ENCODE measurements at places on chromosomes 2 and 18.

GRCh38 chr2:207051385-207051965, 112.2 kb downstream of the CPO start:
- DNase-seq: no peak

GRCh38 chr2:65397122-65397521, 35.3 kb downstream of the SPRED2 start:
- no peak for DNase-seq

DNA sequence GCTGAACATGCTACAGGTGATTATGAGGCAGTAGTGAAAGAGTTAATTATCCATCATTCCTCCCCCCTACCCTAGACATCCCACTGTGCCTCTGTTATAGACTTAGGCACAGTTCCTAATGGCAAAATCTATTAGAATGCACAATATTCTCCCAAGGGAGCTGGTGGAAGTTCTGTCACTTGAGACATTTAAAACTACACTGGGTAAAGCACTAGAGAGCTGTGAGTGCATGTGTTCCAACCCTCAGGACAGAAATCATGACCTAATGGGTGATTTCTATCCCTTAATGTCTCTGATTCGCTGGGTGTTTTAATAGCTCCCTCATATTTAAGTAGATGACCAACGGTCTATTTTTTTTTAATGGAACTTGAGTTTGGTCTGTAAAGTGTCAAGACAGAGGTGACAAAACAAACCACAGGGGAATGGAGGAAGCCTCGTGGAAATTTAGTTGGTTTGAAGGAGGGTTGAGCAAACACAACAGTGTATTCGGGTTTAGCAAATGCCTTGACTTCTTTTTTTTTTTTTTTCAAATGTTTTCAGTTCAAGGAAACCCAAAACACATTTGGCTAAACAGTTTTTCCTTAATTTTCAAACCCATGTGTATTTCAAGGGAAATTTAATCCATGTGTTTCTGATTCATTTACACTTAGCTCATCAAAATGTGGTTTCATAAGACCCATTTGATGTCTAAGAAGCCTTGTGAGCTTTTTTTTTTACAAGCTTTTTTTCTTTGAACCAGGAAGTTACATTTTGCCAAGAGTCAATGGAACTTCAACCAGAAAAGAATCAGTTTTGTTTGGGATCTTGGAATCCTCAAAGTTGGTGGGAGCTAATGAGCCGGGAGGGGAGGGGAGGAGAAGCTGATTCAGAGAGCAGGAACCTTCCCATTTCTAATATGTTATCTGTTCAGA, 665.1 kb upstream of the ZEB2 start:
- no peak for DNase-seq

GRCh38 chr2:132691556-132691955, 21.6 kb upstream of the LYPD1 start:
- DNase-seq: no peak

DNA sequence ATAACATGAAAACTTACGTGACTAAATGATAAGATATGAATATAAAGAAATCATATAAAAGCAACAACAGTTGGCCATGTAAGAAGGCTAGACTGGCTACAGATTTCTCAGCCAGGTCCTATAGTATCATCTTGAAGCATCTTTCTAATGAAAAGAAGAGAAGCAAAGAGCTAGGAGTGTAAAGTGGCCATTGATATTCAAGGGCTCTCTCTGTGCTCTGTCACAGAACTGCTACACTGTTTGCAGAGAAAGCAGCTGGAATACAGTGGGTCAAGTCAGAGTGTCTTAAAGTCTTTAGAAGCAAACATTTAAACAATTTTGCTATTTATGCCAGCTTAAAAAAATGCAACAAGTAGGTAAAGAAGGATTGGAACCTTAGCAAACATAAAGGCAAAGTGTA, 118.8 kb downstream of the SCN9A start:
- no peak for DNase-seq

DNA sequence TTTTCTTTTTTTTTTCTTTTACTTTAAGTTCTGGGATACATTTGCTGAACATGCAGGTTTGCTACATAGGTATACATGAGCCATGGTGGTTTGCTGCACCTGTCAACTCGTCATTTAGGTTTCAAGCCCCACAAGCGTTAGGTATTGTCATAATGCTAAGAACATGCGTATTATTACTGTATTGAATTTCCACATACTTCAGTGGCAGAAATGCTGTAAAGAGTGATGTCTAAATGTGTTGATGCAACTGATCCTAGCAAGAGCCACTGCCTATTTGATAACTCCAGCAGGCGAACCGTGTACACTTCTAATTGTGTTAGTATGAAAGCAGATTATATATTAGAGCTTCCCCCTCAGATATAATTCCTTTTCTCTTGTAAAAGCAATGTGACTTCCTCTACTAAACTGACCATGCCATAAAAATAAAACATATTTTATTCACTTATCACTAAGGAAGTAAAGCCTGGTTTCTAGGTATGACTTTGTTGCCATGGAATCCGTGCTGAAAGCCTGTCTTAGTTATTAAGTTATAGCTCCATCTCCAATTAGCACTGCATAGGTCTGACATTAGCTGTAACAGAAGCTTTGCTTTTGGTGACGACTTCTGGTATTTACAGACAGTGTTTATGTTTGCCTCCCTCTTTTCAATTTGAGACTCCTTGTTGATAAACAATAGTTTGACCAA, 280.0 kb downstream of the GALR1 start:
- no peak for DNase-seq

DNA sequence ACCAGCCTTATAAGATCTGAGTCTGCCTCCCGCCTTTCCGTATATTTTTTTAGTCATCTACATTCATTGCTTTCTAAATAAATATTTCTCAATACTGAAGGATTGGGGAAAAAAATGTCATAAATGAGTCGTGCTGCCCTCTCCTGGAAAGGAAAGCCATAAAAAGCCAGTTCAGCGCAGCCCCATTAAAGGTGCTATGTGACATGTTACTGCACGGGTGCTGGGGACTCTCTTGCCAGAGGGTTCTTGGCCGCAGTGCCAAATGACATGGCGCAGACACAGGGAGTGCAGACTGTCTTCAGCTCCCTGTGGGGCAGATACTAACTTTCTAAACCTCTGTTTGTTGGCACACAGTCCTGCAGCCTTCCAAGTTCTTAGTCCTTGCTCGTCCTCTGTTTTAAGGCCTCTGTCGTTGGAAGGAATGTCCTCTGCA, 53.7 kb upstream of the MAP3K20 start:
- no peak for DNase-seq

- DNase-seq: no peak
Observed at GRCh38 chr2:14902953-14903352, 270.4 kb downstream of the LRATD1 start.

DNA sequence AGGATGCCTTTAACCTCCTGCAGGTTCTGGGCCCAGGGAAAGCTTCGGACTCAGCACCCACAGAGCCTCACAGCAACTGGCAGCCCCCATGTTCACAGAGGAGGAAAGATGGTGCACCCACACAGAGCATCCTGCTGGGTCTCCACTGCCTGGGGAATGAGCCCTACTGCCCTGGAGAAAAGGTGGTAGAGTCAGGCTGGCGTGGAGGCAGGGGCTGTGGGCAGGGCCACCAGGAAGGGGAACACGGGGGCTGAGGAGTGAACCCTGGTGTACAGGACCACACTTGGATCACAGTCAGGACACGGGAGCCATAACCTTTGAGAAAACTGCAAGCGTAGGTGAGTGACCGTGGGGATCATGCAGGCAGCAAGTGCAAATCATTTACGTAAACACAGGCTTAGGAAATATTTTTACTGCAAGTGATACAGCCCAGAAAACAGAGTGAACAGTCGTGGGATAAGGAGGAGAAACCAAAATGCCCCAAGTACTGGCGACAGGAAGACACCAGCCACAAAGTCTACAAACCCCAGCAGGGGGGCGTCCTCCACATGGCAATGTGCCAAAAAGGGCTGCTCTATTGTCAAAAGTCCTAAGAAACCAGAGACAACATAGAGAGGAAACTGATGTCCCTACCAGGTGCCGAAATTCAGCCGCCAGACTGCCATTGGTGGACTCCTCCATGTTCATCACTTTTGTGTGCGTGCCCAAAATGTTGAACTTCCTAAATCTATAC, 27.6 kb downstream of the STAT1 start:
- DNase-seq: no peak

DNA sequence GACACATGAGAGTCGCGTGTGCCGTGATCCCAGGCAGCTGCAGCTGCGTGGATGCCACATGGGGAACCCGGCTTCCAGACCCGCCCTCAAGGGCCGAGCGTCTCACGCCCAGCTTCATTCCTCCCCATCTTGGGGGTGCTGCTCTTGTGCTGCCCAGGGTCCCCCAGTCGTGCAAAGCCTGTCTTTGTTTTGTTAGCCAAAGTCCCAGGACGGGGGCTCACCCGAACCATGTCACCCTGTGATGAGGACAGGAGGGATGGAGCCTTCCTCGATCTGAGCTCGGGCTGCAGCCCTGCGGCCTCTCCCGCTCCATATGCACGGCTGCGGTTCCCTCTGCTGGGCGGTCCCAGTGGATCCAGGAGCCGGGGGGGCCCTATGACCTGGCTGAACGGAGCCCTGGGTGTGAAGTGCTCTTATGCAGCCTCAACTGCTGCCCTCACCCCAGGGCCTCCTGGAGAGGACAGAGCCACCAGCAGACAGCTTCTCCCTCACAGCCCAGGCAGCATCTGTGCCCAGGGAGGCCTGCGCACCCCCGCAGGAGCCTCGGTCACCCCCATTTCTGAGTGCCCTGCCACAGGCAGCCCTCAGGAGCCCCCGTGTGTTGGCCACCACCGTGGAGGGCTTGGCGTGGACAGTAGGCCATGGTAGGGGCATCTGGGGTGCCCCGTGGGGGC, 99.0 kb upstream of the CTDP1 start:
- DNase-seq: no peak

- no peak for DNase-seq
Observed at GRCh38 chr2:187544371-187545080, 9.7 kb downstream of the TFPI start.

GRCh38 chr2:105325389-105325963, 4.1 kb downstream of the TGFBRAP1 start:
- no peak for DNase-seq

GRCh38 chr18:11943551-11943950, 35.4 kb upstream of the MPPE1 start:
- DNase-seq: no peak

GRCh38 chr18:40407909-40408308, 1547.1 kb upstream of the PIK3C3 start:
- no peak for DNase-seq

- no peak for DNase-seq
Observed at GRCh38 chr2:224308272-224308911, 93.5 kb downstream of the FAM124B start.

DNA sequence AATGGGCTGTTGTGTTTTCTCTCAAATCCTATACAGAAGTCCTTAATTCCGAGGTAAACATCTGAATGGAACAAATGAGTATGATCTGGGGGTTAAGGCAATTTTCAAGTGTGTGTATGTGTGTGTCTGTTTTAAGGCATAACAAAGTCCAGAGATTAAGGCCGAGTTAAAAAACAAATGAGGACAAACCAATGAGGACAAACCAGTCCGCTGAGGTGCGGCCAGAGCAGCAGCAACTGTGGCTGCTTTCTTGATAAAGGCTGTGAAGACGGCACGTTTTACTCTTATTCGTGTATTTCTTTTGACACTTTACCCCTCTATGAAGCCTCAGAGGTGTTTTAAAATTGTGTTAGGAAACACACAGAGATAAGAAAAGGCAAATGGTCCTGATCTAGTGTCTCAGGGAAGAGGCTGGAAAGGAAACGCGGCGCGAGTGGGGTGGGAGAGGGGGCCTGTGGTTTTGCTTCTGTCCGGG, 495 bp upstream of the GULP1 start:
- peak; percentile 21 for DNase-seq

- DNase-seq: no peak
Observed at GRCh38 chr2:21453723-21454450, 330.1 kb downstream of the TDRD15 start.

GRCh38 chr2:190468814-190469569, 60.8 kb downstream of the MFSD6 start:
- DNase-seq: no peak

DNA sequence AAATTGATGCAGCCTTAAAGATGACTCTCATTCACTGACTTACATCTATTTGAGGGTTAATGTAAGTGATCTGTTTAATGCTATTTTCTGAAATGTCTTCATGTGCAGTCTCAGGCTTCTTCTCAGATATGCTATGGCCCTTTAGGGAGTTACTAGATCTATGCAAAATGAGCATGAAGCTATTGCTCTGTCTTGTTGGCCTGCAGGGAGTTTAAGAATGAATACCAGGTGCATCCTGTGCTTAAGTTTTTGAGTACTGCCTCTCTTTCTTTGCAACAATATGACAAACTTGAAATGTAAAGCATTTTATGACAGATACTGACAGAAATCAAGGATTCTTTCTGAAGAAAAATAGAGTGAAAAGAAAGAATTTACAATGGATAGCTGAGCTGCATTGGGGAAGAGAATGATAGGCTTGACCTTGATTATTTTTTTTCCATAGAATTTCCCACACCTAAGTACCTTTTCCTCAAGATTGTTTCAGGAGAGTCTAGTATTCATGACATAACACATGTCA, 1058.3 kb upstream of the TMEFF2 start:
- DNase-seq: no peak

DNA sequence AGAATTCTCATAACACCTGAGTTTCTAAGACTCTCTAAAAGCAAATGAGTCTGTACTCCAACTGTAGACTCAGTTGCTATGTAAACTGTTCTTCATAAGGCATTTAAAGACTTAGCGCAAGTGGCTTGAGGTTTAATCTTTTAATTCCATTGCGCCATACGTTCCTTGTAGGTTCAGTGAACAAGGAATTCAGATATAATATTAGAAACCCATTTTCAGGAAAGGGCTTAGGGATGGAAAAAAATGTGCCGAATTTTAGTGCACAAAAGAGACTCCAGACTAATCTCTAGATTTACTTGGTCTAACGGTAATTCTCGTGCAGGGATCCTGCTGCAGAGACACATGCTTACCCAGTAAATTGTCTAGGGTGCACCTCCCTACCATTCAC, 268.9 kb upstream of the TANK start:
- no peak for DNase-seq

DNA sequence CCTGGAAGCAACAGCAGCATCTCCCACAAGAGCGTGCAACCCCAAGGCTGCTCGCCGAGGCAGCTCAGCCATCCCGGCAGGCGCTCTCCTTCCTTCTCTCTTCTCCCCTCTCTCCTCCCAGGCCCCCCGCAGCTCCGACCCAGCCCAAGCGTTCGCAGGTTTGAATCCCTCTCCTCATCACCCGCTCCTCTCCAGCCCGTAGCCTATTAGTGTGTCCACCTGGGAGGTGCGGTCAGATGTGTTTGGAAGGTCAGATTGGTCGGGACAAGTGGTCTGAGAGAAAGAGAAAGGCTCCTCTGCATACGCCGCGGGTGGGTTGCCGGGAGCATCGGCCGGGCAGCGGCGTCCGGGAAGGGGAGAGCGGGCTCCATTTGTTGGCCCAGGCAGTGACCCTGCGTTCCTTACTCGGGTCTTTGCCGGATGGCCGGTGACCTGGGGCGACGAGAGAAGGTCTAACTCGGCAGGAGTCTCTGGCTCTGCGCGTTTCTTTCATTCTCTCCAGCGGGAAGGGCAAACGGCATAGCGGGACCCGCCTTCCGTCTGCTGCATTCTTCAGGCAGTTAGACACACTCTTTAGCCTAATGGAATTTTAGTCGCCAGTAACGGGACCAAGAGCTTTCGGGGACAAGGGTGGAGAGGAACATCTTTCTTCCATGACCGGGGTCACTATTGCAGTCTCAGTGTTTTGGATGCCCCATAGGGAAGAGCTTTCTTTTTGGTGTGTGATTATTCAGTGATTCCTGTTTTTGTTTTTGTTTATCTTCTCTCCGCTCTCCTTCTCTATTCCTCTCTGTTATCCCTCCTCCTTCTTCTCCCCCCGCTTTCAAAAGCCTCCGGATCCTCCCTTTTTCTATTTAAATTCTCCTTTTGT, 1.1 kb upstream of the TMEFF2 start:
- DNase-seq: peak; percentile 25
